ENCODE measurements at places on chromosomes 6 and 20. TPM values are rescaled to one million over a fixed set of nuclear protein-coding genes. Genes with fewer than 3 reads are reported as not detected.

DNA sequence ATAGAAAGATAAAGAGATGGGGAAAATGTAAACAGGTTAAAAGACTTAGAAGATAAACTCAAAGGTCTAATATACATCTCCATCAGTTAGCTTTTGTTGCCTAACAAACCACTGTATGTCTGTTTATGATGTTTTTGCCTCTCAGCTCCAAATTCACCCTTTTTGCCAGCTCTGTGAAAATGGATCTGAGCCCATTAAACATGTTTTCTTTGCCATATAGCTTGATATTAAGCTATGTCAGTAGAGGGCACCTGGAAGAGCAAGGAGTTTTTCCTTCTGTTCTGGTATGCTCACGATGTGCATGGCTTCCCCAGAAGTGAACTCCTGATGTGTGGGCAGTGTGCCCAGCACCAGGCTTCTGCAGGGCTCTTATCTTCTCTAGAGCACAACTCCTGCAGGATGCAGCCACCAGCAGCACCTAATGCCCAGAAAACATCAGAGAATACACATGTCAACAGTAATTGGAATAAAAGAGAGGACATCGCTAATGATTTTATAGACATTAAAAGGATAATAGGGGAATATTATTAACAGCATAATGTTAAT, 14.6 kb upstream of the SNX9 start:
- no peak overlapping the region for H3K4me3 ChIP-seq
- H3K36me3 ChIP-seq = no peaks in the 10 kb centered on the region
- H3K27ac ChIP-seq = no peak overlapping the region
- H3K27me3 ChIP-seq = no peaks in the 10 kb centered on the region
- H3K4me1 ChIP-seq = peaks cover 21% of the 10 kb centered on the region

DNA sequence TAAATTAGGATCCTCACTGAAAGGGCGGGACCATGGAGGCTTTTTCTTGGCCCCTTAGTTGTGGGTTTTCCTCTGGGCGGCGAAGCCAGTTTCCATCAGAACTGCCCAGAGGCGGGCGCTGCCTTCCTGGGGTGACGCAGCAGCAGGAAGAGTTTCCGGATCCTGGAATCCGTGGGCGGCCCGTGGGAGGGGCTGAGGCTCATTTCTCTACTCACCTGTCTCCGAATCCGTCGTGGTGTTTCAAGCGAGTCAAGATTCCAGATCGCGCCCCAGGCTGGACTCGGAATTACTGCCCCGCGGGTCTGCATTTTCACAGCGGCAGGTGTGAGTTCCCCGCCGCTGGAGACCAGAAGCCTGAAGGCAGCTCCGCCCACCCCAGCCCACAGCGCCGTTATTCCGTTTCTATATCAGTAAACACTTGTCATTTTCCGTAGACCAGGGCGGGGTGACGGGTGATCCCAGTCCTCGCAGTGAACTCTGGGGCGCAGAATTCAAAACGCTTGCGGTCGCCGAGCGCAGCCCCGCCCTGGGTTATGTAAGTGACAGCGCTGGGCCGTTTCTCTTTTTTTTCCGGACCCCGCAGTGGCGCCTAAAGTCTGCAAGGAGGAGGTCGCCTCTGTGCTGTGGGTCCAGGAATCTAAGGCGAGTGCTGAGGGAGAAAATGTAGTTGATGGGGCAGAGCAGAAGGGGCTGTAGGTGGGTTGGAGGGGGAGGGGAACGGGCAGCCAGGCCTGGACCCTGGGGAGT, 27.2 kb upstream of the POU5F1 start:
- H3K27me3 ChIP-seq = no peaks in the 10 kb centered on the region
- H3K4me1 ChIP-seq = no peaks in the 10 kb centered on the region
- peak; percentile 91 for DNase-seq

GRCh38 chr6:5684320-5685053, 322.2 kb downstream of the NRN1 start:
- peak; percentile 88 for DNase-seq
- no peak overlapping the region for H3K4me3 ChIP-seq
- peak overlapping the region; percentile 19 for H3K27ac ChIP-seq
- no peaks in the 10 kb centered on the region for H3K36me3 ChIP-seq
- H3K4me1 ChIP-seq = peaks cover 16% of the 10 kb centered on the region

SH3BGRL2 gene
- total RNA-seq = 2.2 TPM

Measured in osteoblast (primary cell).